Sciatic nerve (tissue), 2 donors: ENCODE measurements at places on chromosomes 3 and 15.

DNA sequence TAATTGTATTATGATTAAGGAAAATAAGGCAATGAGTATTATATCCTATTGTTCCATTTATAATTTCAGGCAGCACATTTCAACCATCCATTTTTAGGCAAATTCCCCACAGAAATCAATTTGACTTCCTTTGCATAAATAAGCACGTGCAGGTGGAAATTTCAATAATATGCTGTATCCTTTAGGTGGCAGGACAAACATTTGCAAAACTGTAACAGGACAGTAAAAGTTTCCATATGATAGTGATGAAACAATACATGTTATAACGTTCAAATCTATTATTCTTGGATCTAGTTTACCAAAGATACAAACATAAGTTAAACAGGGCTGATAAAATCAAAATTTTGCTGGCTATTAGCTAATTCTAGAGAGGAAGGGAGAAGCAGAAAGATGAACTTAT, 8.5 kb downstream of the UACA start:
- DNase-seq = no peak

- DNase-seq = no peak
Measured at GRCh38 chr15:53122818-53123217, 332.7 kb upstream of the ONECUT1 start.

- no peak for DNase-seq
Measured at GRCh38 chr3:72213296-72214065, 428.5 kb upstream of the PROK2 start.

- no peak for DNase-seq
Measured at GRCh38 chr3:119524931-119525662, 26.8 kb downstream of the TIMMDC1 start.

GRCh38 chr3:57983734-57984518, 24.3 kb upstream of the FLNB start:
- DNase-seq = peak; percentile 81

GRCh38 chr15:38724827-38725226, 160.2 kb upstream of the RASGRP1 start:
- DNase-seq = no peak
